ENCODE measurements at places on chromosomes 2 and 18.

GRCh38 chr2:187169864-187170263 is 278.2 kb downstream of the CALCRL start:
- DNase-seq = no peak

DNA sequence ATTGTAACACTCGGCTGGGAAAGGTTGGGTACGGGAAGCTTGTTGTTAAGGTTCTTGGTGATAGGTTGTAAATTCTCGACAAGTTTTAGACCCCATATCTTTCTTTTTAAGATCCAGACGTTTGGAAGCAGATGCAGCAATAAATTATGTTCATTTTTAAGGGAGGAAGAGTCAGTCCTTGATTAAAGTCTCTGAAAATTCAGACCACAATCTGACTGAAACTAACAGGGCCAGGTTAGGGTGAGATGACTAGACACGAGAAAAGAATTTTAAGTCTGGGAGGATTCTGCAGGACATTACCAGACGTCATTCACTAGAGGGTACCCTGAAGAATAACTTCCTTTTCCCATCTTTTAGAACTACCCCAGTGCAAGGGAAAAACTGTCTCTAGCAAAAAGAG is 16.1 kb downstream of the WIPF1 start:
- DNase-seq = no peak

DNA sequence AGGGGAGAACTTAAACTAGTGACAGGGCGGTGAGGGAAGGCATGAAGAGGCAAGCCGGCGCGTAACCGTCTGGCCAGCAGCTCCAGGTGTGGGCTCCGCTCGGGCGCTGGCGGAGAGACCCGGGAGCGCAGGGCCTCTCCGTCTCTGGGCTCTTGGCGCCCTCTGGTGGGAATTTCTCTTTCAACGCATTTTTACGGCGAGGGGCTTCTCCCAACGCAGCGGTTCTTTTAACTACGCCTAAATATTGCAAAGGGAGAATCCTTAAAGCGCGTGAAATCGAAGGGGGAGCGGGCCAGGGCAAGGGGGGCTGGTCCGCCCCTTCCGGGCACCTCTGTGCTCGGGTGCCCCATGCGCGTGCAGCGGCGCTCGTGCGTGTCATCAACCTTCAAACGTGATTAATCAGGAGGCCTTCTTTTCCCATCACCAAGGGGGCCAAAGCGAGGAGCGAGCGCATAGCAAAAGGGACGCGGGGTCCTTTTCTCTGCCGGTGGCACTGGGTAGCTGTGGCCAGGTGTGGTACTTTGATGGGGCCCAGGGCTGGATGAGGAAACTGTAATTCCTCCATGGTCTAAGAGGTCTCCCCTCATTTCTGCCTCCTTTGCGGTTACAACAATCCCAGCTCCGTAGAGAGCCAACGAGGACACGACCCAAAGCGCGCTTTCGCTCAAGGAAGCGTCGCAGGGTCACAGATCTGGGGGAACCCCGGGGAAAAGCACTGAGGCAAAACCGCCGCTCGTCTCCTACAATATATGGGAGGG is 762 bp upstream of the GAD1 start:
- DNase-seq = peak; percentile 64

DNA sequence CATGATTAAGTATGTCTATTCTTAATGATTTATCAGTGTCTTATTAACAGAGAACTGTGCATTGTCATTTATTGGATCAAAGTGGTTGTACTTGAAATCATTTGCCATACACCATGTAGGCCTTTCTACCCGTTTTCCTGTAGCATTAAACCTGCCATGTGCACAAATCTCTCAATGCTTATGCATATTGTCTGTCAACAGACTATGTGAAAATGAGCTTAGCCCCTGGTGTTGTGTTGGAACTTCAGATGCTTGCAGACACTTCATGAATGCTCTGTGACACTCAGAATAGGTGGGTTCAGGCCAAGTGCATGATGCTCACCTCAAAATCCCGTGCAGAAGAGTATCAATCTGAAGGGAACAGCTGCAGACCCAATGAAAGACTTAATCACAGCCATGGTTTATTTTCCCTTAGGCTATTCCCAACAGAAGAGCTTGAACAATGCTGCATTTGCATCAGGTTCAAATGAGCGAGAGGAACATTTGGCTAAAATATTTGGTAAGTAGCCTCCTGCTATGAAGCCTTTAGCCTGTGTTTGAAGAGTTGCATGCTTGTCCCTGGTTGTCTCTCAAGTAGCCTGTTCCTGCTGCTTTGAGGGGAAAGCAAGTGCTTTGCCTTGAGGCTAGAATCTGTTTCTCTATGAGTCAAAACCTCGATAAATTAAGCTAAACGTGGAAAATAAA is 6.1 kb downstream of the C2orf92 start:
- no peak for DNase-seq

GRCh38 chr18:64972545-64972944 is 778.3 kb upstream of the CDH7 start:
- no peak for DNase-seq

DNA sequence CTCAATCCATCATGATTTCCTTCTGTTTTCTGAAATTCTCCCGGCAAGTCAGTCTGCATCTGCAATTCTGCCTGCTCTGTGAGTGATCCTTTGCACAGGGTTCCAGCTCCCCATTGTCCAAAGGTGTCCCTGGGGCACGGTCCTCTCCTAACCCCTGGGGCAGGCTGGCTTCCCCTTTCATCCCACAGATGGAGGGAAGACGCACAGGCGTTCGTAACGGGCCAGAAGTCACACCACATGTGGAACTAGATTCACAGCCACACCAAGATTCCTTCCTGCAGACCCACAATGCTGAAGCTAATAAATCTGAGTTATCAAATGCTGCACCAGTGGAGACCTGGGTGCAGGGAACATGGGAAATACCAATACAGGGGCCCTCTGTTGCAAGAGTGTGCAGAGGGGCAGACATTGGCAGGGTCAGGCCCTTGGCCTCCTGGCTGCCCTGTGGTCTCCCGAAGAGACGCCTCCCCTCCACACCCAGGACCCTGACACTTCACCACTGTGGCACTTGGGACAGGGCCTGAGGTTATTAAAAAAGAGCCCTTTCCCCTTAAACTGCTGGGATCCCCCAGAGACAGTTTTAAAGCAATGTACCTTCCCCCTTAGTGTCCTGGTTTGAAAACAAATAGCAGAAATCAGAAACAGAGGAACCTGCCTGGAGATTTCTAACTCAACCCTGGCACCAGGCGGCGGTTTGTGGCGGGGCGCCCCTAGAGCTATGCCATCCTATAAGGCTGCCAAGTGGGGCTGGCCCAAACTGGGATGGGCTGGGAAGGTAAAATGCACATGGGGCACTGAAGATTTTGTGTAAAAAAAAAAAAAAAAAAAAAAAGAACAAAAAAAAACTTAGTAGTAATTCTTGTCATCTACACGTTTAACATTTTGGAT is 15.4 kb downstream of the ZNF516 start:
- DNase-seq = no peak

DNA sequence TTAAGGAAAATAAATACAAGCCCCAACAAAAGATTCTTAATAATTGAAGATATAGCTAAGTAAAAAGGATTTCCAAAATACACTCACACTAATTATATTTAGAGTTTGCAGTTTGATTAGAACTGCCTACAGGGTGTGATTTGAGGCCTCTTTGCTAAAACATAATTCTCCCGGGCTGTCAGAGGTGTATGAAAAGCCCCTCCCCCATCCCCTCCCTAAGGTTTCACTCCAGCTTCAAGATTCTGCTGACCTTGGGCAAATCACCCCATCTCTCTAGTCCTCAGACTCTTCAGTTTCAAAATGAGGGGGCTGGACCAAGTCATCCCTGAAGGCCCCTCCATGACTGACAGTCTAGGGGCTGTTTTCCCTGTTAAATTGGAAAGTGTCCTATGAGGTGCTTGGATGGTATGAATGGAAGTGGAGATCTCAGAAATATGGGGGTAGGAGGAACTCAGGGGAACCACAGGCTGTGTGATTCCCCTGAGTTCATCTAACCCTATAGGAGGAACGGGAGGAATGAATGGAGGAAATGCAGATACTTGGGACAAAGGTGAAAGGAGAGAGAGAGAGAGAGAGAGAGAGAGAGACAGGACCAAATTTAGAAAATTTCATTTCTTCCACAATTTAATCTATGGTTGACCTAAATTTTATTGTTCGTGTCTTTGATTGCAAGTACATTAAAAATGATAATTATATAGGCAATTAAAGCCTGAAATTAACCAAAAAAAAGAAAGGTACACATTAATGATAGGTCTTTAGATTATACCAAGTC is 107.5 kb downstream of the SPP2 start:
- no peak for DNase-seq

- no peak for DNase-seq
These were observed 87.4 kb upstream of the SLC14A2 start for GRCh38 chr18:45527891-45528290.

GRCh38 chr2:42186366-42186765 is 17.2 kb downstream of the EML4 start:
- no peak for DNase-seq

DNA sequence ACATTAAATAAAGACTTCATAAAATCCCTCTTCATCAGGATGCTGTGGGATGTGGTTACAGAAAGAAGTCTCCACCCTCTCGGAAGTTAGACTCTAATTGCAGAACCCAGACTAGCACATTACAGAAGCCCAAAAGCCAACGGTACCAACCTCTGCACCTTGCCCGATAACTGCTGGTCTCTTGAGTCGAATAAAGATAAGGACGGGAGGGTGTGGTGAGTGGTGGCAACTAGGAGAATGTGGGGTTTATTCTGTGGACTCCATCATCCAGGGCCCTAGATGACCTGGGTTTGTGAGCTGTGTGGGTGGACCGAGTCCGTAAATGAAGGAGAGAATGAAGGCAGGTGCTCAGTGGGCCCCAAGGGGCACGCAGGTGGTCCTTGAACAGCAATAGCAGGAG is 462.8 kb upstream of the ID2 start:
- no peak for DNase-seq

- no peak for DNase-seq
These were observed 65.9 kb downstream of the KCNF1 start for GRCh38 chr2:10977621-10978020.

DNA sequence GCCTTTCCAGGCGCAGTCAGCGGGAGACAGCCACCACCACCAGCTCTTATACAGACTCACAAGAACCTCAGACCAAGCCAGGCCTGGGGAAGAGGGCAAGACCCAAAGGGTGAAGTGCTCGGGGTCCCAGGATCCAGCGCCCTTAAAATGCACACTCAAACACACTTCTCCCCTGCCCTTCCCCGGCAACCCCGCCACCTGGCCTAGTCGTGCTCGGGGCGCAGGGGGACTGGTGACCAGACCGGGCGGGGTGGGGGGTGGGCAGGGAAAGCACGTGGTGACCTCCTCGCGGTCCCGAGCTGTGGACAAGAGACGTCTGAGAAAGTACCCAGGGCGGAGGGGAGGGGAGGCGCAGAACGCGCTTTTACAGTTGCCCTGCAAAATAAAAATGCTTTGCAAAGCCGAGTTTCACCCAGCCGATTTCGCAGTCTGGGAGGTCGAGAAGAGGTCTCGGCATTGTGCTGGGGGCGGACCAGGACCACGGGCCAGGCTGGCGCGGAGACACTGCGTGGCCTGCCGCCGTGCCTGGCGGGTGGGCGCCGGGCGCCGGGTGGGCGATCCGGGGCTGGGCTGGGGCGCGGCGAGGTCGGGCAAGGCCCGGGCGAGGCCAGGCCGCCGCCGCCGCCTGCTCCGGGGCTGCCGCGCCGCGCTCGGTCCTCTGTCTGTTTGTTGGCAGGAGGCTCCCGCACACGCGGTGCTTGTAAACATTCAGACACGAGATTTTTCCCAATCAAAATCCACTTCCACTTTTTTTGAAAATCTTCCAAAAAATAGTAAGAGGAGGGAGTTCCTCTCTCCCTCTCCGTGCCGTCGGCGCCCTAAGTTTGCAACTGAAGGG is 2.0 kb downstream of the BCL11A start:
- DNase-seq = peak; percentile 18

GRCh38 chr2:182522972-182523473 is 96.2 kb upstream of the PDE1A start:
- DNase-seq = no peak

- no peak for DNase-seq
These were observed 235.9 kb upstream of the BOD1L2 start for GRCh38 chr18:56910967-56911366.

- no peak for DNase-seq
These were observed 343.6 kb upstream of the SYT4 start for GRCh38 chr18:43620936-43621335.

DNA sequence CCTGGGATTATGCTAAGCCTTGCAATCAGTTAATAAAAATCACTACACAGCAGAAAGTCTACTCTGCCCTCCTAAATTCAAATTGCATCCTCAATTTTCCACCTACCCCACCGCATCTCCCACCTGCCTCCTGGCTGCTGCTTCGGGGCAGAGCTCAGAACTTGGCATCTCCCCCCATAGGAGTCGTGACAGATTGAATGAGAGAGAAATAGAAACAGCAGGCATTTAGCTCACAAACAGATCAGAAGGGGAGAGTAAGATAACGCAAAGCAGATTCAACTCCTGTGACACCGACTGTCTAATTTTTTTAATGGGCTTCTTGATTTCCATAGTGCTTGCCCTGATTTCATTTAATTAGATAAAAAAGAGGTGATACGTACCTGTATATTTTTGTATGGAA is 24.7 kb upstream of the LRRC30 start:
- no peak for DNase-seq

GRCh38 chr2:33903215-33903614 is 304.1 kb upstream of the FAM98A start:
- DNase-seq = no peak

DNA sequence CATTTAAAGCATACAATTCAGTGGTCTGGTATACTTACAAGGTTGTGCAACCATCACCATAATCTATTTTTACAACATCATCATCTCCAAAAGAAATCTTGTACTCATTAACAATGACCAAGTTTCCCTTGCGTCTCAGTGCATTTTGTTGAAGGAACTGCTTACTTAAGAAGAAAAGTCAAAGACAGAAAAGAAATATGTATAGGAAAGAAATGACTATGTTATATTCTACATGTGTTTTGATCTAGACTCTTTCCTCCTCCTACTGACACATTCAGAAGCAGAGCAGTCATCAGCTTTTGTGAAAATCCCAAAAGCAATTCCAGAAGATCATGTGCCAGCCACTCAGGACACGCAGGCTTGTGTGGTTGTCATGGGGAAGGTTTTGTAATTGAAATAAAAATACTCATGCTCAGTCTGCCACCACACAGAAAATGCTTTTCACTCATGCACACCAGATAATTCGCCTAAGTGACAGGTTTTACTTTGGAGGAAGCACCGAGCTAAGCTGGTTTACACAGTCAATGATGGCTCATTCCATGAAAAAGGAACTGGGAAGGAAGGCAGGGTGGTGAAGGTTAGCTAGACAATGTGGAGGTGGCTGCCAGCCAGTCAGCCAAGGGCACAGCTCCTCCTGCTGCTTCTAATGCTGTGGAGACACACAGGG is 158.5 kb upstream of the REV1 start:
- DNase-seq = no peak

DNA sequence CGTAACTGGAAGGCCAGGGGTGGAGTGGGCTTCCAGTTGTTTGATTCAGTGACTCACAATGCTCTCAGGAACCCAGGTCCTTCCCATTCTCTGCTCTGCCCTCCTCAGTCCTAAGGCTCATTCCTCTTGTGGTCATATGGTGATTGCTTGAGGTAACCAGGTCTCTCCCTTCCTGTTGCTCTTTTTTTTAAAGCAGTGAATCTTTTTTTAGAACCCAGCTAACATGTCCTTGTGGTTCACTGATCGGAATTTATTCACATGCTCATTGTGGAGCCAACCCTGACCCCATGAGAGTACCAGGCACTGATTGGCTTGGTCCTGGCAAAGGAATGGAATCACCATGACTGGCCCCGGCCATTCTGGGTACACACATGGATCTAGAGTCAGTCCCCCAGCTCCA is 7.4 kb downstream of the THNSL2 start:
- no peak for DNase-seq

Data from stimulated activated CD4-positive, alpha-beta T cell treated with anti-CD3 and anti-CD28 coated beads, Interleukin-4, amount 100 ng/mL, for 1 hour (primary cell).